ENCODE measurements at places on chromosomes 6 and 20.

- no peak for DNase-seq
Measured at GRCh38 chr20:41649489-41649888, 31.3 kb upstream of the CHD6 start.

DNA sequence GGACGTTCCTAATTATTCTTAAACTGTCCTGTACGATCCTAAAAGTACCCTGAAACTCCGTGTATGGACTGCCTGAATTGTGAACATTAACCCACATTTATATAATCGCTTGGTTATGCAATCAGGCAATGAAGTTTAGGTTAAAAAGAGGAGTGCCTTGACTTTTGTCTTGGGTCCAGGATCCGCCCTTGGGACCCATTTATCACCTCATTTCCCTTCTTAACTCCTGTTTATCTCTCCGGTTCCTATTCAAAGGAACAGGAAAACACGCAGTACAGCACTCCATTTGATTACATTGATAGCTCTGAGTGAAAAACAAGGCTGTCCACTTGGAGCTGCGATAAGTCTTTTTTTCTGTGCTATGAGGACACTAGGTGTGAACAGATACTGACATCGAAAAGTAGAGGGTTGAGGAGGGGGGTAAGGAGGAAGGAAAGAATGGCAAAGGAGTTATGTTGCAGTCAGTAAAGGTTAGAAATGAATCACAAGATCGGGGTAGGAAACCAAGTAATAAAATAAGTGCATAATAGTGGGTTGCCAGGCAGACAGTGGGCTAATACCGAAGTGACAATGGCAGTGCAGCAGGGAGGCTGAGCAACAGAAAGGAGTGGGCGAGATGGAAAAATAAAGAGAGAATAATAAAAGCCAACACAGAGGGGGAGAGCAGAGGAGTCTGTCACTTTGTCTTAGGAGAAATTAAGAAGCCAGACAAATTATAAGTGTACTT lies 15.9 kb upstream of the PCK1 start:
- DNase-seq, result no peak

DNA sequence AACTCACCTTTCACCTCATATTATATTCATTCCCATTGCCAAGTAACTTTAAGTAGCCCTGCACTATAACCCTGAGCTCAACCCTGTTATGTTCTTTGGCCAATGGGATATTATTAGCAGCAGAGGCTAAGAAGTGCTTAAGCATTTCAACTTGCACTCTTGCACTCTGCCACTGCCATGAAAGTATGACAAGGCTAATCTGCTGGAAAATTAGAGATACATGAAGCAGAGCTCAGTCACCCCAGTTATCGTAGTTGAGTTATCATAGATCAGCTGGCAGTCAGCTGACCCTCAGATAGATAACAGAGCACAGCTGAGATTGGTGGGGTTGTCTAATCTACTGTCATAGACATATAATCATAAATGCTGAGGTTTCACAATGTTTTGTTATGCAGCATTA lies 209.4 kb upstream of the RUNX2 start:
- no peak for DNase-seq

- DNase-seq, result no peak
Measured at GRCh38 chr6:107513214-107513613, 23.3 kb downstream of the SOBP start.
